Anterior cingulate cortex (tissue), 58 donors: ENCODE measurements at places on chromosomes 4 and X.

- no peak for DNase-seq
Measured at GRCh38 chr4:18209448-18209847, 187.9 kb upstream of the LCORL start.

DNA sequence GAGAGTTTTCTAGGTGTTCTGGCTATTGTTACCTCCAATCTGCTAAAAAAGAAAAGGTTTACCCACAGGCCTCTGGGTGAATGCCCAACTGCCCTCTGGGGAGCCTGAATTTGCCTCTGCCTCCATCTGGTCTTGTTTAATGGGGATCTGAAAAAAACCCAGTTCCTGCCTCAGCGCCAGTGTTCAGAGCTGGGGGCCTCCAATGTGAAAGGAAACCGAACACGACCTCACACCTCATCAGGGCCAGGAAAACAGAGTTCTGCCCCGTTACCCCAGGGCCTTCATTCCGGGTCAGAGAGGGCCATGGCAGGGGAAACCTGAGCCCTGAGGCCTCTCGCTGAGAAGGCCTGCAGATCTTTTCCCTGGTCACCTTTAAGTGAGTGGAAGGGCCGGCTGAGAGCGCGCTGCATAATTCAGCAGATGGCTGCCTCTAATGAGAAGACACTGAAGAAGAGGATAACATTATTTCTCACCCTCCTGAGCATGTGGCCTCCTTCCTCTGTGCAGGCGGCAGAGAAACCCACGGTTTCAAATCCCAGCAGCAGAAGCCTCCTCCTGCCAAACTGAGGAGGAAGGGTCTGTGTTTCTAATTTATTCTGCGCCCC is 6.8 kb downstream of the SEPTIN6 start:
- DNase-seq: no peak

GRCh38 chr4:78092850-78093249 is 35.7 kb downstream of the FRAS1 start:
- no peak for DNase-seq

DNA sequence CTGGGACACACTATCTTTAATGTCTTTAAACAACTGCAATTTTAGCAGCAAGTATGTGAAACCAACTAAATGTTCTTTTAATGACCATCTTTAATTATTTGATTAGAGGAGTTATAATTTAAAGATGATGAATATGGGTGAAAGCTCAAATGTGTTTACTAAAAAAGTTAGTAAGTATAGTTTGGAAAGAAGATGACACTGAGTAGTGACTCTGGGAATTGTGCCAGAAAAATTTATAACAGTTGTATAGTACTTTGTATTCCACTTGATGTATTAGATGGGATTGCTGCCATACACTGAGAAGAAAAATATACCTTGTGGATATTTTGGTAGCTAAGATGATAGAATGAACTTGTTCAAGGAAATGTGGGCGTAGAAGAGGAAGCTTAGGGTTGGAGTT is 19.5 kb upstream of the PACRGL start:
- DNase-seq: no peak

DNA sequence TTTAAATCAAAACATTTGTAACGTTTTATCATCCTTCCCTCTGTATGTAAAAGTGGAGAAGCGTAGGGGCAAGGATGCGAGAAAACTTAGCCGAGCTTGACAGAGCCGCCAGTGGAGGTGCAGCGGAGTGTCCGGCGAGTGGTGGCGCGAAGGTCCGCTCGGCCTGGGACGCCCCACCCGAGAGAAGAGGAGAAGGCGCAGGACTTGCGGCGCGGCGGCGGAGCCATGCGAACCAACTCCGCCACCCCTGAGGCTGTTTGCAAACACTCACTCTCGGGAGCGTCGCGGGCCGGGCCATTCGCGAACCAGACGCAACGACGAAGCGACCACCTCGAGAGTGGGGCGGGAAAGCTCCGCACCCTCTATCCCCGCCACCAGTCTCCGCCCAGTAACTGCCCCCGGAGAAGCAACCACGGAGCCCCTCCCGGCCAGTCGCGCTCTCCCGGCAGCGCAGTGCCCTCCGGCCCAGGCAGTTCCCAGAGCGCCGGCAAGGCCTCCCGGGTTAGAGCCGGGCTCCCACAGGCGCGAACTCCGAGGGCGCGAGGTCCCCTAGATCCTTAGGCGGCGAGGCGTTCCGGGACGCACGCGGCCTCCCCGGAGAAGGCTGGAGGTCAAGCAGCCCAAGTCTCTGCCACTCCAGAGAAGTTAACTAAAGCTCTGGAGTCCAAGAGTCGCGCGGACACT is 2.3 kb upstream of the MAB21L2 start:
- no peak for DNase-seq

GRCh38 chr4:53306729-53307128 is 59.1 kb downstream of the SCFD2 start:
- no peak for DNase-seq
